ENCODE measurements at places on chromosomes 7 and 10. TPM values are rescaled to one million over a fixed set of nuclear protein-coding genes. Genes with fewer than 3 reads are reported as not detected.

GRCh38 chr7:20447021-20447650, 116.4 kb downstream of the ITGB8 start:
- DNase-seq: no peak

Gene MICALL2
- polyA plus RNA-seq: 40.0 TPM

DNA sequence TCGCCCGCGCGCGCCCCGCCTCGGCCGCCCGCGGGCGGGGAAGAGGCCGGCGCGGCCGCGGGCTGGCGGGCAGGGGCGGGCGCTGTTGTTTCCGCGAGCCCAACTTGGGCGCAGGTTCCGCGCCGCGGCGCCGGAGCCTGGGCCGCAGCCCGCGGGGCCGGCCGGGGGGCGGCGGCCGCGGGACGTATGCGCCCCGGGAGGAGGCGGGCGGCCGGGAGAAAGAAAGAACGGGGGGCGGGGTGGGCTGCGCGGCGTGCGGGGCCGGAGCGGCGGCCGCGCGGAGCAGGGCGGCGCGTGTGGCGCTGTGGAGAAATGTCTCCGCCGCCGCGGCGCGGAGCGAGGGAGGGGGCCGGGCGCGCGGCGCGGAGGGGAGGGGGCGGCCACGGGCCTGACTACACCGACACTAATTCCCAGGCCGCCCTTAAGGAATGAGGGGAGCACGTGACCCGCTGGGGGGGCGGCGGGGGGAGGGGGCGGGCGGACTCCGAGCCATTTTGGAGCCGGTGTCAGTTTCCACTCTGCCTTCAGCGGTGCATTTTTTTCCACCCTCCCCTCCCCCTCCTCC, at the start of gene BMI1:
Gene BMI1, plus strand, starts transcription at position 509 of the 565 bp plus-strand sequence. CDS start 5,351 bp downstream, outside the sequence.
- no peak for DNase-seq

Gene RGR
- polyA plus RNA-seq: 0.27 TPM

Gene HOXA3
- polyA plus RNA-seq: 11.4 TPM

DNA sequence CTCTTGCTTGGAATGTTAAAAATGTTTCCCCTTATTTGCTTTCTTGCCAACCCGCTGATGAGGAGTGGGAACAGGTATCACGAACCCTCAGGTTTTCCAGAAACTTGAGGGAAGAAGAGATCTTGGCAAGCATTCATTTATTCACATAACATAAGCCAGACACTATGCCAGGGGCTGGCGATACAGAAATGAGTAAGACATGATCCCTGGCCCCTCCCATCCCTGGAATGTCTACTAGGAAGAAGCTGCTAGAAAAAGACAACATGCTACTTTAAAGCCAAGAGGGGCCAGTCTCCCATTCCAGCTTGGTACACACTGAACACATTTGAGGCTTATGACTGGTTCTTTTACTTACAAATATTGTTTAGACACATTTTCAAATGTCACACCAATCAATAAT, 26.4 kb downstream of the SLC35B4 start:
- no peak for DNase-seq

- no peak for DNase-seq
These were observed 112.0 kb downstream of the NT5C2 start for GRCh38 chr10:103080891-103081581.

DNA sequence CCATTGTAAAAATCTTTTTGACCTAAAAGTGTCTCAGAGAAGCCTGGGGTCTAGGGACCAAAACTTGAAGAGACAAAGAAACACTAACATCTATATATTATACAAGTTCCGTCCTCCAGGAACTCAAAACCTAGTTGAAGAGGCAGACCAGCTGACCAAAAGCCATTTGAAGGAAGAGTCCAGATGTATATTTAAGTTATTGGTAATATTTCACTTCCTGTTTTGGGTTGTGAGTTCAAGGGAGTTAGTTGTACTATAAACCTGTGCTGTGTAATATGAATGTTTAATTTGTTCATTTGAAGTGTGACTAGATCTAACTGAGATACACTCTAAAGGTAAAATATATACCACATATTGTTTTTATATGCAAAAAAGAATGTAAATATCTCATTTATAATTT, 45.0 kb downstream of the CDK1 start:
- no peak for DNase-seq

GRCh38 chr10:110966146-110966545, 46.7 kb downstream of the SHOC2 start:
- DNase-seq: no peak

- no peak for DNase-seq
These were observed 443.2 kb upstream of the SEMA3A start for GRCh38 chr7:84637568-84638338.

Gene HKDC1
- polyA plus RNA-seq: 0.28 TPM

Gene AP3M1
- 28.5 TPM for polyA plus RNA-seq

DNA sequence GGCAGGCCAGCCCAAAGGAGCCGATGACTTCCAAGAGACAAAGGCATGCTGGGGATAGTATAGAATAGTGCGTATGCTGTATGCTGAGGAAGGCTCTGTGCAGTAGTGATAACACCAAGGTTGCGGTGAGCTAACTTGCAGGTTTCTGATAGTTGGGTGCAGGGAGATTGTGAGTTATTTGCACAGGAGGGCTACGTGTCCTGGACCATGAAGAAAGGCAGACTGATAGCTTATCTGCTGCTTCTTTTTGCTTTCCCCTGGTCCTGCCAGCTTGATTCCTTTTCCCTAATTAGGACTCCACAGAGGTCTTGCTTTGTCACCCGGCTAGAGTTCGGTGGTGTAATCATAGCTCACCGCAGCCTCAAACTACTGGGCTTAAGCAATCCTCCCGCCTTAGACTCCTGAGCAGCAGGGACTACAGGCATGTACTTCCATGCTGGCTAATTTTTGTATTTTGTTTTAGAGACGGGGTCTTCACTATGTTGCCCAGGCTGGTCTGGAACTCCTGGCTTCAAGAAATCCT, 43.9 kb upstream of the ARHGAP12 start:
- DNase-seq: no peak

Gene WAC
- 79.5 TPM for polyA plus RNA-seq
